ENCODE measurements at places on chromosomes 6 and 20.

DNA sequence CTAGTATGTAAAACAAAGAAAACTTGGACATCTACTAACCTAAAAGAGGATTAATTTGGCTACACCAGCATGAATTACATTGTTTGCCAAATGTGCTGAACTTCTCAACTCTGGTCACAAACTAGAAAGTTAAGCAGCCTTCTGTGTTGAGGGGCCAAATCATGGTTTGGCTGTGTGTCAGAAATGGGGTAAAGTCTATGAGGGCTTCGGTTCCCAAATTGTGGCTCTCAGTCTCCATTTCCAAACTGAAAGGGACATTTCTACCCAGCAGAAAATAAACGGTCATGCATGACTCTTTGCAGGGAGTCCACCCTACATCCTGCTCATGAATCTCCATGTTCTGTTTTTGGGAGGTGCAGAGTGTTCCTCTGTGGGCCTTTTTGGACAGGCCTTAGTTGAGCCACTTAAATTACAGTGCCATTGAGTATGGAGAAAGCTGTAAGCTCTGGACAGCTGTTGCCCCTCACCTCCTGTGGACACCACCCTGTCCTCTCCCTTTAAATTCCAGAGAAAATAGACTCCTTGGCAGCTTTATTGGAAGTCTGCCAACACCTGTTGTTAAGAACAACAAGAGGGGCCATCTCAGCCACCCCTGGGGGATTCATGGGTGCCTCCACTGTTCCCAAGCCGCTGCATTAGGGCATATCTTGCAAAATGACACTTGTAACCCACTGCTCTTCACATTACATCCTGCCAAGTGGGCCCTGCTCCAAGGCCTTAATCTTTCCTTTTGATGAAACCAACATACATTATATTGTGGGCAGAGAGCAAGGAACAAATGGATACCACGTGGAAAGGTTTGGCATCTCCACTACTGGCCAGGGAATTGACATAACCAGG is 27.5 kb upstream of the SNRPC start:
- DNase-seq: no peak

DNA sequence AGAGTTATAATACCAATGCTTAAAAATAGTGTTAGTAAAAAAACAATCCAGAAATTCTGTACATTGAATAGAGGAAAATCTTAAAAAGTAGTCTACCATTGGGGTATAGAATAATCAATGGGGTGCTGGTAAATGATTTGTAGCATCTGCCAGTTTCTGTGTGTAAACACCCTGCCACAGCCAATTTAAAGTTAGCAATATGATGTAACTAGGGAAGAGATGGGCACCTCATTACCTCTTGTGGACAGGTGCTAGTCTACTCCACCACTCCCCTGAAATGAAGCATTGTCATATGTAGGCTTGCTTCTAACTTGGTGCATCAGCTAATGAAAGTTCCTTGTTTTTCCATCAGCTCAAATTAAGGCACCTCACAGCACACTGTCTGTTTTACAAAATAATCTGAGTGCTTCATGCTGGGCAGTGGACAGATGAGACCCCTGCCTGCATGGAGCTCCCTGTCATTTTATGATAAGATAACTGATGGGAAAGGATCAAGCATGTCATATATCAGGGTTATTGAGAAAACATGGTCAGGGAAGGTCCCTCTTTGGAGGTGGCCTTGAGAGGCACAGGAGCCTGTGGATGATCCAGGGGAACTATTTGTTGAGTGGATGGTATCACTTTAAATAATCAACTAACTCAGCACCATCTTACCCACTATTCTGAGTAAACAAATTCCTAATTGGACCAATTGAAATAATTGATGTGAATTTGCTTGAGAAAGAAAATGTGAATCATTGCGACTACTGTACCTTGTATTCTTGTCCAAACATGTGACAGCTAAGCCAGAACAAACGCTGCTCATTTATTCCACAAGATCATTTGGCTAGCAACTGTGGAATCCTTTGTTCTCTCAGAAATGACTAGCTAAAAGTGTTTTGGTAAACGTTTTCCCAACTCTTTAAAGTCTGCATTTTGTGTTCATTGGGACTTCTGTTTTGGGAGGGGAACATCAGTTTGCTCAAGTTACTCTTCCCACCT is 45.9 kb upstream of the CSE1L start:
- no peak for DNase-seq

DNA sequence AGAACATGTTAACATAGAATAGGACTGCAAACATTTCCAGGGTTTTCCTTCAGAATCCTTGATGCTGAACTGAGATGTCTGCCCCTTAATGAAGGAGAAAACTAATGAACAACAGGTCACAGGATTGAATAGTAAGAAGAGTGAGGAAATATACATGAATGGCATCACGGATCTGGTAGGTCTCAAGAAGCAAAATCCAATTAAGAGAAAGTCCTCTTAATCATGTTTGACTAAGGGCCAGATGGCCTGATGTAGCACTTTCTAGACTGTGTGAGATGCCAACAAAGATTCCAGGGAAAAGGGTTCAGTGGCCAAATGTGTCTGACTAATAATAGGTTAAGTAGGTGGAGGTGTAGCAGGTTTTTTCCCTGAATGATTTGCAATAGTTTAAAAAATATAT is 13.7 kb upstream of the SHPRH start:
- no peak for DNase-seq

GRCh38 chr20:48547664-48548063 is 280.1 kb downstream of the PREX1 start:
- DNase-seq: no peak

GRCh38 chr6:103335412-103335811 is 1524.3 kb downstream of the HACE1 start:
- no peak for DNase-seq

GRCh38 chr20:37316116-37316774 is 26.8 kb downstream of the MANBAL start:
- peak; percentile 41 for DNase-seq

DNA sequence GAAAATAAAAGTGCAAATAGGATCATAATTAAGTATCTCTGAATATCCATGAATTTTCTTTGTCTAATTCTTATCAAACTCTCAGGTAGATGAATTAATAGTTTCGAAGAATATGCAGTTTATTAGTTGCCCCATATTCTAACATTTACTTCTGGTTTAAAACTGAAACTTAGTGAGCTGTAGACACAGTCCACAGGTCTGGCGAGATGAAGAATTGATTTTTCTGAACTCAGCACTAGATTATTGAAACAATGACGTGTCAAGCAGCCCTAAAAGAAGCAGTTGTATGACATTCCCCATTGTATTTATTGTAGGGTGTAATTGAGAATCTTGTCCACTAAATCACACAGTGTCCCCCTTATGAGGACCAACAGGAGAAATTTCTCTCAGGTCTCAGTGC is 407.1 kb downstream of the GRIK2 start:
- DNase-seq: no peak

- DNase-seq: no peak
Observed at GRCh38 chr6:148924226-148925012, 177.6 kb downstream of the UST start.

- no peak for DNase-seq
Observed at GRCh38 chr6:148479497-148479896, 136.9 kb downstream of the SASH1 start.

DNA sequence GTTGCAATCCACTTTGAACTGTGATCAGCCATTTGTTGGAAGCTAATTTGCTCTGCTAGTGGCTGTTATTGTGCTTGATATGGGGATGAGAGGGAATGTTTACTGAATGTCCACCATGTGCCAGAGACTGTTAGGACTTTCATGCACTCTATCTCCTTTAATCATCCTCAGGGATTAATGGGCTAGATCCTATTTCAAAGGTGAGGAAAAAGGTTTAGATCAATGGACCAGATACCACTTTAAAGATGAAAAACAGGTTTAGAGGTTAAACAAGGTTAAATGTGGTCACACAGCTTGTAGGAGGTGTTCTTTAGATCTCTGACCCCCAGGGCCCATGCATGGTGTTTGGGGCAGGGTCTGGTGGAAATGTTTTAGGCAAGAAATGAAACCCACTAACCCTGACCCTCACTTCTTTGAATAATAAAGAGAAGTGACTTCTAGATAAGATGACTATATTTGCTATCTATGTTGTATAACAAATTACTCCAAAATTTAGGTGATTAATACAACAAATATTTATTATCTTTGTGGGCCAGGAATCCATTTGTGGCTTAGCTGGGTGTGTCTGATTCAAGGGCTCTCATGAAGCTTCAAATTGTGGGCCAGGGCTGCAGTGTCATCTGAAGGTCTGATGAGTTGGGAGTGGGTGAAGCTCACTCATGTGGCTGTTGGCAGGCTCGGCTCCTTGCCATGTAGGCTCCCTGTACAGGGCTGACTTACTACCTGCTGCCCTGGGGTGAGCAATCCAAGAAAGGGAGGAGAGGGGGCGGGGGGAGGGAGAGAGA is 127.8 kb upstream of the FOXA2 start:
- no peak for DNase-seq

GRCh38 chr6:112665114-112665513 is 318.0 kb downstream of the RFPL4B start:
- DNase-seq: no peak

GRCh38 chr6:37319156-37319555 is 34.6 kb upstream of the RNF8 start:
- DNase-seq: no peak

GRCh38 chr6:12343440-12344162 is 53.4 kb downstream of the EDN1 start:
- no peak for DNase-seq

- DNase-seq: no peak
Observed at GRCh38 chr6:49633541-49633940, 3.1 kb downstream of the RHAG start.

DNA sequence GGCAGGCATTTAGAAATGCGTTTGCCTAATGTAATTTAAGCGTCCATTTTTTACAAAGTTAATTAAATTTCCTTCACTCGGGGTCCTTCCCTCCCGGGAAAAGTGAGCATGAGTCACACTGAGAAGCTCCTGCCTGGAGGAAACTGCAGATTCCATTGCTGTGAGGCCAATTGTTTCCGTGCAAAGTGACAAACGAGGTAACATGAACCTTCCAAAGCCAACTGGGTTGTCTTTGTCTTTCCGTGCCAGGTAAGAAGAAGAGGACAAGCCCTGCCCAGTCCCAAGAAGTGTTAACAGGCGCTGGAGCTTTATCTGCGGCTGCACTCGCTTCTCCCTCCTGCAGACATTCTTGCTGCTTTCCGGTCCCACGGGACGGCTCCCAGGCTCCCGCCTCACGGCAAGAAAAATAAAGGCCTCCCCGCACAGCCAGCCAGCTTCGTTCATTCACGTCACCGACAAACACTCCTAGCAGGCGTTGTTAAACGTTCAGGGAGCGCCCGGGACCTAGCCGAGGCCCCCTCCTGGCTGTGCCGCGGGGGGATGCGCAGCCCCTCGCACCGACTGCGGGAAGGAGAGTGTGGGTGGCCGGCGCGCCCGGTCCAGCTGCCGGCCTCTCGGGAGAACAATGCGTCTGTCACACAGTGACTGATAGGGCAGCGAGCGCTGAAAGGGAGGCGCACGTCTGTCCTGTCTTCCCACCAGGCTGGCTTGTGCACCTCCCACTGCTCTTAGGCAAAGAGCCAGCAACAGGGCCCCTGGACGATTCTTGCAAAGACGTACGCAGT is 61.5 kb upstream of the HDDC2 start:
- DNase-seq: no peak

DNA sequence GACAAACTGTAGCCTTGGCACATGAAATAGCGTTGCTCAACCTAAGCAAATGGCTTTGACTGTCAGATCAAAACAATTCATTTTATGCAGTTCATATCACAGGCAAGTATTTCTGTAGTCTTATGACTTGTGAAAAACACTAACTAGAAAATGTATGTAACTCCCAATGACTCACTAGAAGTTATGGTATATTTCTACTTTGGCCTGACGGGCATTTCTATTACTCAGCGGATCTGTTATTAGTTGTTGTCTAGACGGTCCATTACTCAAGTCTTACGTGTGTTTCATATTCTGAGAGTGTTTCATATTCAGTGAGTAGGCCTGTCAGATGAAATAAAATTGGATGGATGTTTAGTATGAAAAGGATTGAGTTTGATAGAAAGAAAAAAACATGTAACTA is 880.9 kb downstream of the PRIM2 start:
- no peak for DNase-seq

DNA sequence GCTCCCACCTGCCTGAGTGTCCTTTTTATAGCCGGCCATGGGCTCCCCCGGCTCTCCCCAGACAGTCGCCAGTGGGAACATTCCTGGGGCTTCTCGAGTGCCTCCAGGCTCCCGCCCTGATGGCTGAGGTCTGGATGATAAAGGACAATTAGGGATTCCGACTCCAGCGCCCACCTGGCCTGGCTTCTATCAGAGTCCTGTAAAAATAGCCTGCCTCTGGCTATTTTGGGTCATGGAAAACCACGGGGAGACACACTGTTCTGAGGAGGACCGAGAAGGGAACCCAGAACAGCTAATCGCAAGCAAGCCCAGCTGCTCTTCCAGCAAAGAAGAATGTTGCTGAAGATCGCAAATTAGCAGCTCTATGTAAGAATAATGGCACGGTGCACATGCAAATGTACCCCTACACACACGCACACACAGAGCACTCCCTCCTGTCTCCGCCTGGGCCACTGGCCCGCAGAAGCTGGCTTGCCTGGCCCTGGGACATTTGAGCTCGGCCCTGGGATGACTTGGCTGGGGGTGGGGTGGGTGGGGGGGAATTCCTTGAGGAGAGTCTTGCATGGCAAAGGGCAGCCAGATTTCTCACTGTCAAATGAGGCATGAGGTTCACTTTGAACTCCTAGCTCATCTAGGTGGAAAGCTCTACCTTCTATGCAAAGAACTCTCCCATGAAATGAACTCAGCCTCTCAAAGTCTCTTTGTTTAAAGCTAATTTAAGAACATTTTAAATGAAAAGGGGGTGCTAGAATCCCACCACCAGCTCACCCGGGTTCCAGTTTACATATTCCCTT is 55.3 kb downstream of the CTCFL start:
- no peak for DNase-seq

DNA sequence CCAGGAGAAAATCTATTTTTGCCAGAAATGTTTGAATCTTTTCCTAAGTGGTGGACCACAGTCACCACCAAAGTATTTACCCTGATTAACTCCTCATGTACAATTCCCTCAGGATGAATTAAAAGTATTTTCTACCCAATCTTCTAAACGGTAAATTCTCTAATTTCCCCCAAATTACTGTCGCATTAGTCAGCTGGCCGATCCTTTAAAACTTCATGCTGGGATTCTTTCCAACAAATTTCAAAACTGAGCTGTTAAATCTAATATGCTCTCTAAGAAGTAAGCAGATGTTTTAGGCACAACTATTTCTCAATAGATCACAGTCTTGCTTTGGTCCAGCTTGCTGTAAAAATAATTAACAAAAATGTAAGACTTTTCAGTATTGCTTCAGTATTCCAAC is 447.2 kb downstream of the FRK start:
- no peak for DNase-seq

DNA sequence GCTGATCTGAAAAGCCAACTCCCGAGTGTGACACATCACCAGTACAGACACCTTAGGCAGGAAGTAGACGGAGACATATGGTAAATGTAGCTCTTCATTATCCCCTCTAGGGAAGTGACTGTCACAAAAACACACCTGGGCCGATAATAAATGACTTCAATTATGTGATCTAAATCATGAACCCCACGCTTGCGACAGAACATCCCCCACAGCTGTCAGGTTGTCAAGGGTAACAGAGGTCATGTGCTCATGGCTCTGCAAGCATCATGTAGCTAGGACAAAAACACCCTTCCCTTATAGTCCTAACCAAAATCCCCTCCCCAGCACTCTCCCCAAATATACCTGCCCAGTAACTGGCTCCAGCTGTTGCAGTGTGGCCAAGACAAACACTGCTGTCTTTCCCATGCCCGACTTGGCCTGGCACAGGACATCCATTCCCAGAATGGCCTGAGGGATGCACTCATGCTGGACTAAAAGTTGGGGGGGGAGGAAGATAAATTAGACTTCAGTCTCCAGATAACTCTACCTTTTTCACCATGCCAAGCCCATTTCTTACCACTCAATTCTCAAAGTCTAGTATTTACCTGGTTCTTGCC is 2.9 kb downstream of the DDX39B start:
- peak; percentile 48 for DNase-seq
